Activated T-helper 1 cell treated with anti-CD3 and anti-CD28 coated beads, Interleukin-2, amount 50 U/mL, for 16 hours (primary cell): ENCODE measurements at places on chromosomes 2 and 18.

GRCh38 chr2:38907743-38908562 is 18.3 kb downstream of the ARHGEF33 start:
- no peak for DNase-seq

- DNase-seq = no peak
These were observed 123.4 kb downstream of the MTCL1 start for GRCh38 chr18:8828798-8829197.

DNA sequence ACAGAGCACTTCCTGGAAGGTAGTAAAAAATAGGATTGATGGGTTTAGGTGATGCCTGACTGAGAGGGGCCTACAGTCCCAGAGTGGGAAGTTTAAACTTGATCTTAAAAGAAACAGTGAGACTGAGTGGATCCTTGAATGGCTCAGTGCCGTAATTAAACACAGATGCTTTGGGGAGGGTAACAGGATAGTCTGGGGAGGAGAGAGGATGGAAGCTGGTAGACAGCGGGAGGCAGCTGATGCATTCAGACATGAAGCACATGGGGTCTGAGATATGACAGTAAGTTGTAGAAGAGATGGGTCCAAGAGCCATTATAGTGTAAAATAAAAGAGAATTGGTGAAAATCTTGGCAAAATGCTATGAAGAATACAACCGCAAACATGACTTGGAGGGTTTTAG is 54.4 kb downstream of the AOX1 start:
- DNase-seq = no peak

- no peak for DNase-seq
These were observed 117.6 kb downstream of the INHBB start for GRCh38 chr2:120463527-120463926.

- DNase-seq = no peak
These were observed 29.4 kb upstream of the SNED1 start for GRCh38 chr2:240968731-240969624.

DNA sequence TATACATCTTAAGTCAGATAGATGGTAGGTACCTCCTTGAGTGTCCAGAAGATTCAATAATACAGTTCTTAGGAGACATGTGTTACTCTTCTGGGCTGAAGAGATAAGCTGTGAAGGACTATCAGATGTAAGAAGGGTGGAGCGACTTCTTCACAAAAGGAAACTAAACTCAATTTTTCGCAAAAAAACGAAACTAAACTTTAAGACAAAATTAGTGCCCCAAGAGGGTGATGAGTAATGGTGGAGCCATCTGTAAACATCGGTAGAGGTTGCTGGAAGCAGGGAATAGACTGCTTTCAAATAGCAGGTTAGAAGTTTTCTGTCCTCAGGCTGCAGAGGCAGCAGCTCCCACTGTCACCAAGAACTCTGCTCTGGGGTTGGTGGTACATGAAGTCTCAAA is 111.6 kb upstream of the TACR1 start:
- DNase-seq = no peak
